ENCODE measurements at places on chromosomes 11 and 22. TPM values are rescaled to one million over a fixed set of nuclear protein-coding genes. Genes with fewer than 3 reads are reported as not detected.

The CECR2 gene
- total RNA-seq, result 0.20 TPM

The UPK2 gene
- total RNA-seq, result not detected

DNA sequence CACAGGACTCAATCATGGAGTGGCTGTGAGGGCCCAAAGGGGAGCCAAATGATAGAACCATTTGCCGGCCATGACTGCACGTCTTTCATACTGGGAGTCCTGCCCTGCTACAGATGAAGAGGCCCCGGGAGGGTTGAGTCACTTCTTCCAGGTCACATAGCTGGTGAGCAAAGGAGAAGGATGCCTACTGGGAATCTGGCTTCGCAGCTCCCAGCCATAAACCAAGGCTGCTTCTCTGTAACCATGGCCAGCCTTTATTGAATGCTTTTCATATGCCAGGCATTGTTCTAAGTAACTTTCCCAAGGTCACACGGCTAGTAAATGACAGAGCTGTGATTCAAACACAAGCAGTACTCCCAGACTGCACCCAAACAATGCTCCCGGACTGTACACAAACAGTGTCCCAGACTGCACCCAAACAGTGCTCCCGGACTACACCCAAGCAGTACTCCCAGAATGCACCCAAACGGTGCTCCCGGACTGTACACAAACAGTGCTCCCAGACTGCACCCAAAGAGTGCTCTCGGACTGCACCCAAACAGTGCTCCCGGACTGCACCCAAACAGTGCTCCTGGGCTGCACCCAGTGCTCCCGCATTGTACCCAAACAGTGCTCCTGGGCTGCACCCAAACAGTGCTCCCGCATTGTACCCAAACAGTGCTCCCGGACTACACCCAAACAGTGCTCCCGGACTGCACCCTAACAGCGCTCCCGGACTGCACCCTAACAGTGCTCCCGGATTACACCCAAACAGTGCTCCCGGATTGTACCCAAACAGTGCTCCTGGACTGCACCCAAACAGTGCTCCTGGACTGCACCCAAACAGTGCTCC is 89.8 kb downstream of the FBXO7 start:
- peak; percentile 65 for DNase-seq

The PPP6R2 gene
- 37.4 TPM for total RNA-seq

DNA sequence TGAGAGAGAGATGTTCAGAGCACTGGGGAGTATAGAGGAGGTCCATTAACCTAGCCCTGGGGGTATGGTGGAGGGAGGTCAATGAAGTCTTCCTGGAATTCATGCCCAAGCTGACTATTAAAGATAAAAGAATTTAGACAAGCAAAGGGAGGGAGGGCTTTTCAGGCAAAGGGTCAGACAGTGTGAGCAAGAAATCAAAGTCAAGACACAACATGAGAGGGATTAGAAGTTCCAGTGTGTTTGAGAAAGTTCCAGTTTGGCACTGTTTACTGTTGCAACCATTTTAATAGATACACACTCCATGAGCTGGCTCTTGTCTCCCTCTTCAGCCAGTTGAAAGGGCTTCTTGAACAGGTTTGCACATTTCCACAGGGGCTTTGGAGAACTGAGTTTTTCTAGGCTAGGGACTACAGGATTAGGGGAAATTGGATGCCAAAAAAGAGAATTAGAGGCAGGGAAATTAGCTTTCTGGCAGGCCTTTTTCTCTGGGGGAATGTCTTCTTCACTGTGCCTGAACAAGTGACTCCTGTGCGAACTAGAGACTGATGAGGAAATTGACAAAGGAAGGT is 14.7 kb upstream of the NNMT start:
- DNase-seq, result no peak

The ST14 gene
- not detected for total RNA-seq

- peak; percentile 52 for DNase-seq
These were observed 51.0 kb downstream of the SYTL2 start for GRCh38 chr11:85759915-85760314.

The SLN gene
- not detected for total RNA-seq

The CD81 gene
- 182 TPM for total RNA-seq

GRCh38 chr11:75279273-75279672 is 38.7 kb downstream of the TPBGL start:
- DNase-seq, result no peak

The CSF2RB gene
- not detected for total RNA-seq

GRCh38 chr11:20529757-20530156 is 69.7 kb upstream of the SLC6A5 start:
- DNase-seq, result no peak

GRCh38 chr11:21622566-21622965 is 570.3 kb upstream of the ANO5 start:
- no peak for DNase-seq

- DNase-seq, result no peak
These were observed 558.1 kb downstream of the INSC start for GRCh38 chr11:15672825-15673224.

DNA sequence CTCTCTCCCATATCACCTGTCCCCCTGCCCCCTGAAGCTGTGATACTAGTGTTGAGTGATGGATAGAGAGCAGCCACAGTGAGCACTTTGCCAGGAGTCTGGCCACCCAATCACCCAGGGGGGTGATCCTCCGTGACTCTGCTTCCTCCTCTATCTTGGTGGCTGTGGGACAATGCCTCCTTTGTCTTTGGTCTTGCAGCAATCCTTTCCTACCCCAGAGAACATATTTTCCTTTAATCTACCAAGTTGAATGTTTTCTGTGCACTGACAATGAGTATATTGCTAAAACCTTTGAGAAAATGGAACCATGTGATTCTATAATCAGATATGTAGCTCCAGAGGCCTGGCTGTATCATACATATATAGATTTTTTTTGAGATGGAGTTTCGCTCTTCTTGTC is 58.1 kb upstream of the HEPHL1 start:
- no peak for DNase-seq

DNA sequence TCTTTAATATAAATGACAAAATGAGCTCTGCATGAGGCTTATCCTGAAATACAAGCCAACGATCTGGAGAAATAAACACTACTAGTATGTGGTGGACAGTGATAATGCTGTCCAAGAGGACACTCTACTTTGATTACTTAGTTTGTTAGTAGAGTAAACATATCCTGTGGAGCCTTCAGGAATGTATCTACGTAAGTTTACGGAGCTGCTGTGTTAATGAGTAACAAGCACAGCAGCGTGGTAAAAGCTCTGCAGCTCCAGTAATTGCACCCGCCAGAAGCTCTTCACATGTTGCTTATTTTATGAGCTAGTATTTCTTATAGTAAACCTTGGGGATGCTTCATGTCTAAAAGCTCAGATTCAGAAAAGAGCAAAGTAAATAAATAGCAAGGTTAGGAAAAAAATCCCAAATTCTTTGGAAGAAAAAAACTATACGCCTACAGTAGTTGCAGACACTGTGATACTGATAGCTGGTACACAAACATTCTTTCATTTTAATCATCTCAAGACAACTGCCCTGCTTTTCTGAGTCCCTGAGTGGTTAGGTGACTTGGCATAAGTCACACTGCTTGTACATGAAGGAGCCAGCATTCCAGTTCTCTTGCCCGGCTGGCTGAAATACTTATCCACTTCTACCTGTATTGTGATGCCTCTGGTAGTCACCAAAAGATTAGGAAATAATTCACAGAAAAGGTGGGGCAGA is 32.7 kb upstream of the CCDC34 start:
- peak; percentile 34 for DNase-seq

The SCGB1A1 gene
- not detected for total RNA-seq

The TSSK2 gene
- not detected for total RNA-seq

- DNase-seq, result no peak
These were observed 38.1 kb upstream of the CALCB start for GRCh38 chr11:15035283-15035682.

The ANO1 gene
- 0.99 TPM for total RNA-seq

DNA sequence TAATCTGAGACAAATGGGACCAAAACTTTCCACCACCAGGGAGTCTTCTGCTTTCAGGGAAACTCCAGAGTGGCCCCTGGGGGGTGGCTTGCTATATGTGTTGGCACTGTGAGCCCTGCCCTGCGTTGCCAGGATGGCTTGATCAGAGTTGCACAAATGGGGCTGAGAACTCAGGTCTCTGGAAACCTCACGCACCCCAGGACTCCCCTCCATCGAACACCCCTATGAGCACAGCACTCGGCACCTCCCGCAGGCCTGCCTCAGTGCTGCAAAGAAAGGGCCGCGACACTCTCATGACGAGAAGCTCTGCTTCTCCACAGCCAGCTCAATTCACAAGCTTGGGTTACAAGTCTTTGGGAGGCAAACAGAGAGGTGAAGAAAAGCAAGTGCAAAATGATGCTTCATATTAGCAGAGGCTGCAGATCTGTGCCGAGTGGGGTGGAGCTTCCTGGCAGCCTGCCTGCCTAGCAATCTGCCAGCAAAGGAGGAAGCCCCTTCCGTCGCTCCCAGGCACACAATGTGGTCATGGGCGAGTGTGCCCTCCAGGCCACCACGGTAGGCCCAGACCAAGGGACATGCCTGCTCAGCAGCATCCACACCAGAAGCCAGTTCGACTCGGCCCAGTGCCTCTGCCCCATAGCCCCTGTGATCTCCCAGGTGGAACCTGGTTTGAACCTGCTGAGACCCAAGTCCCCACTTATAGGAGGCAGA is 55.7 kb downstream of the MYH9 start:
- peak; percentile 50 for DNase-seq

DNA sequence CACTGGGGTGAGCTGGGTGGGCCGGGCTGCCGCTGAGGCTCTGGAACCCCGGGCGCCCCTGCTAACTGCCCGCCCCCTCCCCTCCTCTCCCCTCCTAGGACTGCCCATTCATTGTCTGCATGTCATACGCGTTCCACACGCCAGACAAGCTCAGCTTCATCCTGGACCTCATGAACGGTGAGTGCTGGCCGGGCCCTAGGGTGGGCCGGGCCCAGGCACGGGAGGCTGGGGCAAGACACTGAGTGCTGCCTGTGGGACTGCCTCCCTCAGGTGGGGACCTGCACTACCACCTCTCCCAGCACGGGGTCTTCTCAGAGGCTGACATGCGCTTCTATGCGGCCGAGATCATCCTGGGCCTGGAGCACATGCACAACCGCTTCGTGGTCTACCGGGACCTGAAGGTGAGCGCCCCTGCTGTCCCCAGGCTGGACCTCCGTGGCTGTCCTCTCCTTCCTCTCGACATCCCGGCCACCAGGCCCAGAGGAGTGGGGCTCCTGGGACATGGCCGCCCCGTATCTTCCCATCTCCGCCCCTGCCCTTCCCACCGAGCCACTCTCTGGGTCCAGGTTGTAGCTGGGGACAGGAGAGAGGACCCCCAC is 7.5 kb upstream of the ANKRD13D start:
- no peak for DNase-seq

GRCh38 chr11:58561394-58562098 is 14.1 kb downstream of the LPXN start:
- no peak for DNase-seq

- DNase-seq, result peak; percentile 86
These were observed 31.5 kb upstream of the CYB5R3 start for GRCh38 chr22:42680648-42681047.

DNA sequence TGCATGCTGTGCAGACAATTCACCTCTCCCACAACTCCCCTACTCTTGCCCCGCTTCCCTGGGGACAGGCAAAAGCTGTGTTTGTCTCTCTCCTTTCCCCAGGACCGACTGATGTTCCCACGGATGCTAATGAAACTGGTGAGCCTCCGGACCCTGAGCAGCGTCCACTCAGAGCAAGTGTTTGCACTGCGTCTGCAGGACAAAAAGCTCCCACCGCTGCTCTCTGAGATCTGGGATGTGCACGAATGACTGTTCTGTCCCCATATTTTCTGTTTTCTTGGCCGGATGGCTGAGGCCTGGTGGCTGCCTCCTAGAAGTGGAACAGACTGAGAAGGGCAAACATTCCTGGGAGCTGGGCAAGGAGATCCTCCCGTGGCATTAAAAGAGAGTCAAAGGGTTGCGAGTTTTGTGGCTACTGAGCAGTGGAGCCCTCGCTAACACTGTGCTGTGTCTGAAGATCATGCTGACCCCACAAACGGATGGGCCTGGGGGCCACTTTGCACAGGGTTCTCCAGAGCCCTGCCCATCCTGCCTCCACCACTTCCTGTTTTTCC is 1.4 kb upstream of the MADD start:
- no peak for DNase-seq

GRCh38 chr22:18083406-18083805 is 5.6 kb downstream of the PEX26 start:
- DNase-seq, result no peak

The KRTAP5-7 gene
- total RNA-seq, result not detected

- no peak for DNase-seq
These were observed 37.7 kb upstream of the IGLL5 start for GRCh38 chr22:22849640-22850610.

DNA sequence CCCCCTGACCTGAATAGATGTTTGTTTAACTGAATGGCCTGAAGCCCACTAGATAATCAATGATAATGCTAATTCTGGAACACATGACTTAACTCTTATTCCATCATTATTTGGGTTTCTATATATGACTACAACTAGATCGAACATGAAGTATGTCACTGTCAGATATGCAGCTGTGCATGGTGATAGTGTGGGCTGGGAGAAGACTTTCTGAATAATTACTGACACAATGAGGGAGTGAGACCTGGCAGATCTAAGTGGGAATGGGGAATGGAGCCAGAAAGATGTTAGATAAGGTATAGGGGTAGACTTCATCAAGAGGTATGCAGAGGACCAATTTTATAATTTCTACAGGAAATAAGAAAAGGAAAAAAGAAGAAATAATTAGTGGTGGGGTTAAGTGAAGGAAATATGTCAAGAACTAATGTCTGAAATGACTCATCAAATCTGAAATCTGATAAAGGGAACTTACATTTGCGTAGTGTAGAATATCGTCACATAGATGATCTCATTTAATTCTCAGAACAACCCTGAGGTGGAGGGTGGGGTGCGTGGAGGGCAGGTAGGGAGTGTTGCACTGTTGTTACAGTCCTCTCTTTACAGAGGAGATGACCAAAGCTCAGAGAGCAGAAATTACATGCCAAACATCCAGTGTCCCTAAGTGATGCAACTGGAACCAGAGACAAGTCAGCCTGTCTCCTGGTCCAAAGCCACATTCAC is 68.2 kb upstream of the EED start:
- DNase-seq, result no peak

DNA sequence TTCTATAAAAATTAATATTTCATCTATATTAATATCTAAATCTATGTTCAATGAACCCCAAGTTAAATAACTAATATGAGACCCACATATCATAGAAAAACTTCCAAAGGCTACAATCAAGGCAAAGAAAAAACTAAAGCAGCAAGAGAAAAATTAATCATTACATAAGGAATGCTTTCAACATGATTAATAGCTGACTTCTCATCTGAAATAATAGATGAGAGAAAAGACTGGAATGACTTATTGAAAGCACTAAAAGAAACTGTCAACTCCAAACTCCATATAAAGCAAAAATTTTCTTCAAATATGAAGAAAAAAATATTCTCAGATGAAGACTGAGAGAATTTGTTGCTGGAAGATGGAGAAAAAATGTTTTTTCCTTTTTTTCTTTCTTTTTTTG is 13.0 kb downstream of the TRIM5 start:
- DNase-seq, result no peak

DNA sequence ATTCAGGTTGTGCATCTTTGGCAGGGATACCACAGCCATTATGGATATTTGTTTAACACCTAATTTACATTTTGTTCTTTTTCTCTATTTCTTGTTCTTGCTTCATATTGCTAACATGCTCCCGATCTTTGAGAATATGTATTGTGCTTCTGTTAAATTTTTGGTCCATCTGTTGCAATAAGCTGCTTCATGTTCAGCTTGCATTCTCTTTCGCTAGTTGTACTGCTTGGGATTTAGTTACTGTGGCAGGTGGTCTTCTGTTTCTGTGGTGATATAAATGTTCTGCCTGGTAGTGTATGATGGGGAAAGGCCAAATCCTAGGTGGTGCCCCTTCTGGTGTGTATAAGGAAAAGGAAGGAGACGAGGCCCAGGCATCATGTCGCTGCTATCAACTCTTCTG is 140.2 kb downstream of the SPON1 start:
- DNase-seq, result no peak

- DNase-seq, result peak; percentile 63
These were observed at the start of gene B4GALNT4 for GRCh38 chr11:369336-370018. Gene B4GALNT4, plus strand, starts transcription at chr11:369499. Its CDS starts 305 bp downstream, at chr11:369804.

Measured in MG63 (cell line).